ENCODE measurements at places on chromosomes 2 and 18.

DNA sequence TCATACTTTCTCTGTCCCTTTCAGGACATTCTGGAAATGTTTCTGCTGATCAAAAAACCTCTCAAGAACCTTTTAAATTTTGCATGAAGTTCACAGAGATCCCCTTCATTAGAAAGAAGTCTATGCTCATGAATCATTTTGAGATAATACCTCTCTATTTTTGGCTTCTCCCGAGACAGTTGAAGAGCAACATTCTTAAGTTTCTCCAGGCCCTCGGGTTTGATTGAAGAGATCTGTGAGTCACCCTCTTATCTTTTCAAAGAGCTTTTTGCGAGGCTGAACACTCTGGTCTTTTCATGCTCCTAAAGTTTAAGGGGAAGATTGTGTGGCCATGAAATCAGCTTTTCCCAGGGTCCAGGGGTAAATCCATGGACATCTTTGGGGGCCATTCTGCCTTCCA, 354.2 kb downstream of the FBXO15 start:
- no peak for DNase-seq

GRCh38 chr2:10226038-10226724, 76.5 kb upstream of the HPCAL1 start:
- no peak for DNase-seq

DNA sequence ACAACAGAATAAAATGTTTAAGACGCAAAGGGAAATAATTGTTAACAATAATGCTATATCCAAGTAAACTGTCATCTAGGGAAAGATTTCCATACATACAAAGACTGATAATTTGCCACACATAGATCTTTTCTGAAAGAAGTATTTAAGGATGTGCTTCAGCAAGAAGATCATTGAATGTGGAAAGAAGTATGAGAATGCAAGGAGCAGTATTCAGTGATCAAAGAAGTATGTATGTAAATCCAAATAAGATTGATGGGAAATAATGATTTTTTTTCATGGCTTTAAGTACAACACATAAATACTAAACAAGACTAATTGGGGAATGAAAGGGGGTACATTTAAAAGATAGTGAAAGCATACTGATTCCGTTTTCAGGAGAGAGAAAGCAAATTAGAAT, 410.4 kb upstream of the HS6ST1 start:
- no peak for DNase-seq

DNA sequence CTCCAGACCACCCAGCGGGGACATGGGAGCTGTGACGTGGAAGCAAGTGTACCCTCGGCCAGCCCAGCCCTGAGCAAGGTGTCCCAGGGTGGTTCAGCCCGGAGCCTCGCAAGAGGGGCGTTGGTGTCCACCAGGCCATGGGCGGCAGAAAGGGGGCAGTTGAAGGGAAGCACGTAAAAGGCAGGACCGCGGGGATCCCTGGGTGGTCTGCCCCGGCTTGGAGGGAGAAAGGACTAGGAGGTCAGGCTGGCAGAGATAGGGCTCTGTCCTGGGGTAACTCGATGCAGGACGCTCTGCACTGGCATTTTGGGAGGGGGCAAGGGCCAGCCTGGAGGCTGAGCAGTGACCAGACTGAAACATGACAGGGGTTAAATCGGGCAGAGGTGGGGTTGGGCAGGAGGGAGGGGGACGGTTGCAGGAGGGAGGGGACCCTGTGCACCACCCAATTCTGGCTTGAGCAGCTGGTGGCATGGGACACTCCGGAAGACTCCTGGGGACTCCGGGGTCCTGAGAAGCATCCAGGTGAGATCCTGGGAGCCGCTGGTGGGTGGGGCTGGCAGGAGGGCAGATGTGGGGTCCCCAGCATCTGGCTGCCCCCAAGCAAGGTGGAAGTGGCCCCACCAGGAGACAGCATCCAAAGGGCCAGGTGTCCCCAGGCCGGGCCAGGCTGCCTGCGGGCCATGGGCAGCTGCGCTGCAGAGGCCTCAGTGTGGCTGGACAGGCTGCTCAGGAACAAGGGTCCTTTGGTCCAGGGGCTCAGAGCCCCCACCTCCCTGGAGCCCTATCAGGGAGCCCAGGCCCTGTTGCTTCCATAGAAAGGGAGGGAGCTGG, 46.8 kb upstream of the GPC1 start:
- no peak for DNase-seq

DNA sequence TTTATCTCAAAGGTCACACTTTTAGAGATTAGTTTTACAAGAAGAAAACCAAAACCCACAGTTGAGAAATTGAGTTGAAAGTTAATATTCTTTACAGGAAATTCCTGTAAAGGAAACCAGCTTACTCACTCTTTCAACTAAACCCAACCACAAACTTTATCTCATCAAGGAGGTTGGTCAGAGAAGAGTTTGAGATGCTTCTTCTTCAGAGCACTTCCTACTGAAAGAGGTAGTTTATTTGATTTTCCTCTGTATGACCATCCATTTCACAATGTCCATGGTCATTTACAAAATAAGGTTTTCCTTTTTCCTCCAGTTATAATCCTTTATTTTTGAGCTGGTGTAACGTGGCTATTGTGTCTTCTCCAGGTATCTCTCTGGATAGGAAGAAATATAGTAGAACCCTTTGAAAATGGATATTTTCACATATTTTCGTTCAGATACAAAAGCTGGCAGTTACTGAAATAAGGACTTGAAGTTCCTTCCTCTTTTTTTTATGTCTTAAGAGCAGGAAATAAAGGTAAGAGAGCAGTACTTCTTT, 4.5 kb upstream of the IL18RAP start:
- DNase-seq: no peak

GRCh38 chr2:18834341-18834740, 245.0 kb upstream of the NT5C1B start:
- no peak for DNase-seq

GRCh38 chr2:391696-392095, 103.8 kb upstream of the ALKAL2 start:
- DNase-seq: no peak

- DNase-seq: peak; percentile 73
These were observed 1641.3 kb upstream of the SLC39A10 start for GRCh38 chr2:194015751-194016150.

- DNase-seq: peak; percentile 6
These were observed 15.8 kb downstream of the TMEM200C start for GRCh38 chr18:5879479-5879882.

DNA sequence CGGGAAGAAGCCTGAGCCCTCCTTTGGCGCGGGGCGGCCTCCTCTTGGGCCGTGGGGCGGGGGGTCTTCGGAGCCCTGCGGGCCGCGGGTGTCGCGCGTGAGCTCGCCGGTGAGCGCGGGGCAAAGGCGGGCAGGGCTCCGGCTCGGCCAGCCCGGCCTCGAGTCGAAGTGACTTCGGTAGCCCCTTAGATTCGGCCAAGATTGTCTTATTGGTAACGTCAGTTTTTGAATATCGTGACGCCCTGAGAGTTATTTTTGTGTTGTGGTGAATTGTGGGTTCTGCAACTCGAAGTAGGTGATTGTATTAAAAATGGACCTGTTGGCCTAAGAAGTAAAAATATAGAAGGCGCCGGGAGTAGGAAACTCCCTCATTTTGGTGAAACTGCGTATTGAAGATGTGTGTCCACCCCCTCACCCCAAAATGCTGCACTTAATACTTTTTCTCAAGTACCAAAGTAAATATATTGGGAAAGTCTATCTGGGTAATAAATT, 669 bp downstream of the MARCHF7 start:
- no peak for DNase-seq

DNA sequence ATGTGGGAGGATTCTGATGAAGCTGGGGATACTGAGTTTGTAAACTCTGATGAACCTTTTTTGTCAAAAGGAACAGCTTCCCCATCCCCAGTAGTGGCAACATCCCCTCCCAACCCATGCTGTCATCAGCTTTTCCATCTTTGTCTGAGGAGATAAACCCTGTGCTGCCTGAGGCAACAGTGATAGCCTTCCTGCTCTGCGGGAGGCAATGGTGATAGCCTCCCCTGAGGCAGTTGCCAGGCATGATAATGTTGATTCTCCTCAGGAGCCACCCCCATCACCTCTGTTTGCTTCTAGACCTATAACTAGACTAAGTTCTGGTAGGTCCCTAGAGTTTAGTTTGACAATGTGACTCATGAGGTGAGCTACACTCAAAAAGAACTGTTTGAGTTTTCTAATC, 97.5 kb downstream of the ERBB4 start:
- no peak for DNase-seq

GRCh38 chr2:10897956-10898355, 13.8 kb upstream of the KCNF1 start:
- DNase-seq: no peak

GRCh38 chr18:77141401-77142118, 9.0 kb upstream of the MBP start:
- no peak for DNase-seq

- no peak for DNase-seq
These were observed 138.2 kb downstream of the DOK6 start for GRCh38 chr18:69538849-69539248.
